ENCODE measurements at places on chromosomes 13 and 19.

GRCh38 chr13:94902722-94903407 is 190.5 kb upstream of the SOX21 start:
- DNase-seq = no peak

DNA sequence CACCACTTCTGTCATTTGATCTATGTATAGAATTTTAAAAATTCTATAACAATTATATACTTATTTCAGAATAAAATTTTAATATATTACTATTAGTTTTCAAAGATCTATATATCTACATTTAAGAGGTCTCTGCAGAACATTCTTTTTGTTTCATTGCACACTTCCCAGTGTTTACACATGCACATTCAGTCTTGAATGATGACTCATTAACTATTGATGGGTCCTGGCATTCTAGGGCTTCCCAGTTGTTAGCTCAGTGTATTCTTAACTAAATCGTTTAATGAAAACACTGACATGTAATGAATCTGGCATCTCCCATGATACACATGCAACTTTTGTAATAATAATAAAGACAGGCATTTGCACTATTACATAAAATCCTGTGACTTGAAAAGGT is 324.6 kb downstream of the KLF12 start:
- no peak for DNase-seq

GRCh38 chr13:34863360-34864135 is 78.5 kb upstream of the NBEA start:
- no peak for DNase-seq

GRCh38 chr13:101149735-101150384 is 266.4 kb downstream of the NALCN start:
- no peak for DNase-seq

DNA sequence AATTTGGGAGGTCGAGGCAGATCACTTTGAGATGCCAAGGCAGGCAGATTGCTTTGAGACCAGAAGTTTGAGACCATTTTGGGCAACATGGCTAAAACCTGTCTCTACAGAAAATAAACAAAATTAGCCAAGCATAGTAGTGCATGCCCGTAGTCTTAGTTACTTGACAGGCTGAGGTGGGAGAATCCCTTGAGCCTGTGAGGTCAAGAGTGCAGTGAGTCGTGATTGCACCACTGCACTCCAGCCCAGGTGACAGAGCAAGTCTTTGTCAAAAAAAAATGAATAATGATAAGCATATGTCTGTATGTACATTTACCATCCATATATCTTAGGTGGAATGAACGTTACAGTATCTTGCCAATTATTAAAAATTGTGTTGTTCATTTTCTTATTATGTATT is 2447.7 kb downstream of the PCDH9 start:
- DNase-seq = no peak

DNA sequence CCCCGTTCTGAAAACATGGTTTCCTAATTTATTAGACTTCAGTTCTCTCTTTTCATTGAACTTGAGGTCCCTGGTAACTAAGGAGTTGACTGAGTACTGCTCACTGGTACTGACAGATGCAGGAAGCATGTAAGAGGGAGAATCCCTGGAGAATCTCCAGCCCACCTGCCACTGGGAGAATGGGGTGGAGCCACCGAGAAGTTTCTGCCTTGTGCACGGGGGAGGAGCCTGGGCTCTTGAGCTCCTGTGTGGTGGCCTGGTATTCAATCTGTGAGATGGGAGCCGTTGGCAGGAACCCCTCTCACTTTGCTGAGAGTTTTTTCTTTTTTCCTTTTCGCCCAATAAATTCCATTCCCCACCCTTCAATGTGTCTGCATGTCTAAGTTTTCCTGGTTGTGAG is 13.2 kb upstream of the AKAP11 start:
- no peak for DNase-seq

GRCh38 chr19:14058182-14059092 is 3.4 kb downstream of the PALM3 start:
- no peak for DNase-seq

- peak; percentile 93 for DNase-seq
Observed at GRCh38 chr19:2540646-2541454, 64.9 kb downstream of the GADD45B start.

GRCh38 chr13:114275304-114275703 is 6.1 kb upstream of the UPF3A start:
- DNase-seq = no peak

GRCh38 chr19:16514383-16515019 is 18.3 kb downstream of the C19orf44 start:
- DNase-seq = no peak

- no peak for DNase-seq
Observed at GRCh38 chr13:26185720-26186117, 36.4 kb downstream of the RNF6 start.

DNA sequence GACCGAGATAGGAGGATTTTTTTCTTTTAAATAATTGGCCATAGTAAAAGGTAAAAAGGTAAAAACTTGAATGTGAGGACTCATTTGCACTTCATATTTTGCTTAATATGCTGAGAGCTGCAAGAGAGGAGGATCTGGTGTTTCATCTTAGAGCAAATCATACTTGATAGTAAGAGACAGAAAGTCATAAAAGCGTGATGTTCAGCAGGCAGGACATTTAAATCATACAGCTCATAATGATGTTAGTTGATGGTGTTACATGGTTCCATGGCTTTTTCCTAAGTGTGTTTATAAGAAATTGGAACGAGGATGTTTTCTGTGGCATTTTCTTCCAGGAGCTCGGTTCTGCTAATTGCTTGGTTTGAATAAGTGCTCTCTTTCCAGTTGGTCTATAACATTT is 16.3 kb downstream of the ATP11A start:
- DNase-seq = no peak

GRCh38 chr13:83796364-83796763 is 85.9 kb downstream of the SLITRK1 start:
- DNase-seq = no peak

DNA sequence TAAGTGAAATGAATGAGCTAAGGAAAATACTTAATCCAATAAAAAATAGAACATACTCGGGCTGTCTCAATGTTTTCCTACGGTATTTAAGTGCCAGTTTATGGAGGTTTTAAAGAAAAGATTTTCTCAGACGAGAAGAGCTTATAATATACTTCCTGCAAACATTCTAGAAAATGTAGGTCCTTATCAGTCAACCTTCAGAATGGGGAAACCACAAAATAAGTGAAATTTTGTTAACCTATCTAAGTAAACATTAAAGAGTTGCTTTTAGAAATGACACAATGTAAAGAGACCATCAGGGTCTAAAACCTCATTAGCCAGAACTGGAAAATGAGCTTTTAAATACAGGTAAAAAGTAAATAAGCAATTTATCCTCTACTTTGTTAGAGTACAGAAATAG is 12.1 kb downstream of the MIR17HG start:
- DNase-seq = no peak

DNA sequence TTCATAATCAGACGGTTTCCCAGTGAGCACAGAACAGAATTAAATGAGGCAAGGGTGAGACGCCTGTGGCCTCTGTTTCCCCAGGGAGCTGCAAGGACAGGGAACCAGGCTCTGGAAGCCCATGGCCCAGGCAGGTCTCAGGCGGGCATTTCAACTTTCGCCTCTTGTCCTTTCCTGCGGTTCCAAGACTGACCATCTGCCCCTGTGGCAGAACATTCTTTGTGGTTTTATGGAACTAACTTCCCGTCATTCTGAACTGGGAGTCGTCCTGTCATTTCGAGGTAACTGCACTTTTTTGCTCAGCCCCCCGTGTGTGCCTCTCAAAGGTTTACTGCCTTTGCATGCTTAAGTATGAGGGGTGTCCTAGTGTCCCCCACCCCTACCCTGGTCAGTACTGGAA is 70.9 kb downstream of the KL start:
- DNase-seq = no peak

DNA sequence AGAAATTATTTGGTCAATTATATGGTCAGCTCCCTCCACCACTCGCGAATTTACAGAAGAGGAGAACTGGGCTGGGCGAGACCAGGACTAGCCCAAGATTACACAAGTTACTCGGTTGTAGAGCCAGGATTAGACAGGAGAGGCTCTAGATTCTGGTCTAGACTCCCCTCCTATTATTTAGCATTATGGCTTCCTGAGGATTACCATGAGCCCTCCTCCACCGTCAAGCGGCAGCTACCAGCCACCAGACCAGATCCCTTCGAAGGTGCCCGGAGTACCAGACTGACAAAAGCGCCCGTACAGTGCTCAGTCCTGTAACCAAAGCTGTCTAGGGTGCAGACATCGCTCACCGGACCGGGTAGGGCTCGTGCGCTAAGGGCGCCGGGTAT is 497 bp upstream of the MLNR start:
- no peak for DNase-seq

DNA sequence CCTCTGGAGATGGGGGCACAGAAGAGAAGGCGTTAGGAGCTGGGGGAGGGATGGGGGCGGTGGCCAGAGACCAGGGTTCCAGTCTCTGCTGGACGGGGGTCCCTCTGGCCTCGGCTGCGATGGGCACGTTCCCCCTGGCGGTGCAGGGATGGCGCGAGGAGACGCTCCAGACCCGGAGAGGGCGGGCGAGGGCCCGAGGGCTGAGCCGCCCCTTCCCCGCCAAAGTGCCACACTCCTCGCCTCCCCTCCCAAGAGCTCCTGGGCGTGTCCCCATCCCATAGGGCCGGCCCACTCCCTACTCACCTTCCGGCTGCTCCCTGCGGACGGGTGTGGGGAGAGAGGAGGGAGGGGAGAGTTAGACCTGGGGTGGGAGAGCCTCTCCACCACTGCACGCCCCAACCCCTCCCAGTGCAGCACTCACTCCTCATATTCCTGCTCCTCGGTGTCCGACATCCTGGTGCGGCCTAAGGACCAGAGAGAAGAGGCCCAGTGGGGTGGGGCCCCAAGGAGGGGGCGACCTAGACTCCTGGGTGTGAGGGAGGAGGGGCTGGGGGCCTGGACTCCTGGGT is 2.2 kb downstream of the TNNT1 start:
- no peak for DNase-seq

- no peak for DNase-seq
Observed at GRCh38 chr13:106261450-106261849, 274.0 kb downstream of the EFNB2 start.

DNA sequence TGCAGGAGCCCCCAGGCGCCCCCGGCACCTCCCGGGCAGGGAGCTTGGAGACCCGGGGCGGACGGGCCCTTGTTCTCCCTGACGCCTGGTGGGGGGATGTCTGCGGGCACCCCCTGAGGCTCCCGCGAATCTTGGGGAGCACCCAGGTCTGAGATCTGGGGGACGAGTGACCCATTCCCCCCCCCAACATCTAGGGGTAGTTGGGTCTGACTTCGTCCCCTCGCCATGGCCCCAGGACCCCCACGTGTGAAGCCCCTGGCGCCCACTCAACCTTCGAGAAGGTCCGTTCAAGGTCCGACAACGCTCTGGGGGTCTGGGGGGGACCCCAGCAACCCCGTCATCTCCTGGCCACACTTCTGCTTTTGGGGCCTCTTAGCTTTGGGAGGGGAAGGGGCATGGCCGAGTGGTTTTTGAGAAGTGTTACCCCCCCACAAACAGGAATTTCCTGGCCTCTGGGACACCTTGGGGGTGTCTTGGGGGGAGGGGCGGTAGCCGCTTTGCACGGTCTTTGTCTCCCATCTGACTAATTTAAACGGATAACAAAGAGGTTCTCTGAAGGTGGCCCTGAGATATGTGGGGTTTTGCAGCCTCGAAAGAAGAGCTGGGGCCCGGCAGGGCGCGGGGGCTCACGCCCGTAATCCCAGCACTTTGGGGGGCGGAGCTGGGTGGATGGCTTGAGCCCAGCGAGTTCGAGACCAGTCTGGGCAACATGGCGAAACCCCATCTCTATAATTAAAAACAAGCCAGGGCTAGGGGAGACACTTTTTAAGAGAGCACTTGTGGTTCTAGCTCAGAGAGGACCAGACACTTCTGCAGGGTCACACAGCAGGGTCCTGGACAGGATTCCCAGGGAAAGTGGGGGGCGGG is 608 bp downstream of the CNN2 start:
- no peak for DNase-seq

- no peak for DNase-seq
Observed at GRCh38 chr13:60148918-60149317, 14.8 kb downstream of the DIAPH3 start.

DNA sequence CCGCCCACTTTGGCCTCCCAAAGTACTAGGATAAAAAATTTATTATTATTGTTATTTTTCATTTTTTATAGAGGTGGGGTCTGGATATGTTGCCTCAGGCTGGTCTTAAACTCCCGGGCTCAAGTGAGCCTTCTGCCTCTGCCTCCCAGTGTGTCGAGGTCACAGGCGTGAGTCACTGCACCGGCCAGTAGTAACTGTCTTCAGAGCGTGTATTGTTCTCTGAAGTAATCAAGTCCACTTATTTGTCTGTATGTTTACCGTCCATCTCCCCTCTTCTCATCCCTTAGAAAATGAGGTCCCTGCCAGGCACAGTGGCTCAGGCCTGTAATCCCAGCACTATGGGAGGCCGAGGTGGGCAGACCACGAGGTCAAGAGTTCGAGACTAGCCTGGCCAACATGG is 18.2 kb upstream of the SULT2B1 start:
- DNase-seq = no peak

GRCh38 chr13:22877421-22877820 is 303.4 kb upstream of the SGCG start:
- DNase-seq = no peak

DNA sequence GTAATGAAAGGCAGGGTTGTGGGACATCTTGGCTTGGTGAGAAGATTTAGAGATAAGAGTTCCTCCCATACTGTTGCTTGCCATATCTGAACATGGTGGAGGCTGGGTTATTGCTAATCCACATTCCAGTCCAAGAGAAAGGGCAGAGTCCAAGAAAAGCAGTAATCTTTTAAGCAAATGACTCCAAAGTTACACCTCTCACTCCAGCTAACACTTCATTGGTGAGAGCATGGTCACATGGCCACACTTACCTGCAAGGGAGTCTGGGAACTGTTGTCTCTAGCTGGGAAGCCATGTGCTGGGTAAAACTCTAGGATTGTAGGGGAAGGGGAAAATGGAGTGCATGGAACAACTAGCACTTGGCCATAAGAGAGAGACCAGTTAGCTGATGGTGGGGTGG is 5.6 kb downstream of the C19orf81 start:
- DNase-seq = no peak

All from femur (tissue), 1 donor.